Fibroblast of lung (primary cell): ENCODE measurements at places on chromosomes 7 and 10.

DNA sequence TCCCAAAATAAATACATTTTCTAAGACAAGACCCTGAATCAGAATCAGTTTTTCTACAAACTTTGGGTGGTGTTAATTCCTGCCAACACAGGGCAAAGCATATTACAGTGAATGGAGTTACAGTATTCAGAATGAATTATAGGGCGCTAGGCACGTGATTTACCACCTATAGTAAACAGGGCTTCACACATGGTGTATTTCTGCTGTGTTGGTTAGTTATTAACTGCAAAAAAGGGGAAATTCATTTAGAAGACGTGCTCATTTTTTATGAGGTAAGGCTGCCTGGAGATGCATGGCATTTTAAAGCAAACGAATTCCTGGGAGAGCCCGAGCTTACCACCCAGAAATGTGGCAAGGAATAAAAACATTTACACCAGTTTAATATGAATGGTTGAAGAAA is 393.8 kb downstream of the LRMDA start:
- no peak for DNase-seq

GRCh38 chr7:107725138-107725740 is 18.7 kb upstream of the CBLL1 start:
- peak; percentile 76 for DNase-seq

GRCh38 chr7:126988022-126988421 is 264.7 kb downstream of the GRM8 start:
- DNase-seq = no peak

DNA sequence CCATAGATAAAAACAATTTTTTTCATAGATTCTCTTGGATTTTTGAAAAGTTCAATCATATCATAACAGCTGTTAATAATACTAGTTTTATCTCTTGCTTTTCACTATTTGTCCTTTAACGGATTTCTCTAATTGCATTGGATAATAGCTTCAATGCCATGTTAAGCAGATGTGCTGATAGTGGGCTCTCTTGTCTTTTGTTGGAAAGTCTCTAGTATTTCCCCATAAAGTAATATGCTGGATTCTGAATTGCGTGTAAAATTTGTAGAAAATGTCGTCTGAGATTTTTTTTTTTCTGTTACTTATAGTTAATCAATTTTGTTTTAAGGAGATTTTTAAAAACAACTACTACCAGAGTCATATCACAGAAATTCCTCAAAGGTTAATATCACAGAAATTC is 53.3 kb downstream of the TFPI2 start:
- DNase-seq = no peak

- no peak for DNase-seq
Observed at GRCh38 chr10:12513003-12513365, 163.6 kb downstream of the CAMK1D start.

- no peak for DNase-seq
Observed at GRCh38 chr10:111445667-111446066, 368.8 kb downstream of the ADRA2A start.

DNA sequence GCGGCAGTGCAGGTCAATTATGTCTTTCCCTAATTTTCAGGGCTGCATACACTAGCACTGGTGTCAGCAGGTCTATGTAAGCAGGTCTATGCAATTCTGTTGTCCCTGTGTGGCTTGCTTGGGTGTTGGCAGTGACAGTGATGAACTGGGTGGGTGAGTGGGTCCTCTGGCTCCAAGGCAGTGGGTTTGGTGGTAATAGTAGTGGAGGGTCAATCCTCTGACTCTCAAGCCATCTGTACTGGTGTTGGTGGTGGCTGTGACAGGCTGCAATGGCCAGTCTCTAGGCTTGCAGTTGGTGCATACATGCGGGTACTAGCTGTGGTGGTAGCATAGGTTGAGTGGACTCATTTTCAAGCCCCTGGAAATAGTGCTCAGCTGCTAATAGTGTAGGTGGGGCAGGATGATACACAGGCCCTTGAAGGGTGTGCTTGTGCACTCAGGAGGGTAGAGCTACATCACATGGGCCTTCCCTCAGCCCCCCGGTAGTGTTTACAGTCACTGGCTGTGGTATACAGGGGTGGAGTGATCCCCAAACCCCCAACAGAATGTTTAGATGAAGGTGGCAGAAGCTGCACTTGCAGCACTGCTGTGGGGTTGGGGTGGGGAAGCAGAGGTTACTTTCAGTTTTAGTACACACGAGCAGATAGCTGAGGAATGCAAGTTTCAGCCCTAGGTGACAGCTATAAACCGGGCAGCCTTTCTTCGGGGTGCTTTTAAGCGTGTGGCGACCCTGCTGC is 331.3 kb downstream of the PCDH15 start:
- DNase-seq = no peak

GRCh38 chr7:43692582-43693373 is 36.5 kb downstream of the COA1 start:
- DNase-seq = no peak

DNA sequence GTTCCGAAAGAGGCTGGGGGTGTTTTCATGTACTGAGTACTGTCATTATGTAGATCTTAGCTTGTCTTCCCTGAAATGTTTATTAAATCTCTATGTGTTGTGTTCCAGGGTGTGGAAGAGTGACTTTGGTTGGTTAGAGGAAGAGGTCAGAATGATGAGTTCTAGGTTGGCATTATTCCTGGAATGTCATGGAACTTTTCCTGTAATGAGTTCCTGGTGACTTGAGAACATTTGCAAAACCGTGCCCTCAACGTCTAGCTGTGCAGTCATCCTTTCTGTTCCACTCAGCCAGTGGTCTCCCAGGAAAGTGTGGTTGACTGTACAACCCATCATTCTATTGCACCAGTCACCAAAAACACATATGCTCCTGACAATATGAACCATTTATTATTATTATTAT is 129.6 kb downstream of the BICC1 start:
- DNase-seq = no peak

DNA sequence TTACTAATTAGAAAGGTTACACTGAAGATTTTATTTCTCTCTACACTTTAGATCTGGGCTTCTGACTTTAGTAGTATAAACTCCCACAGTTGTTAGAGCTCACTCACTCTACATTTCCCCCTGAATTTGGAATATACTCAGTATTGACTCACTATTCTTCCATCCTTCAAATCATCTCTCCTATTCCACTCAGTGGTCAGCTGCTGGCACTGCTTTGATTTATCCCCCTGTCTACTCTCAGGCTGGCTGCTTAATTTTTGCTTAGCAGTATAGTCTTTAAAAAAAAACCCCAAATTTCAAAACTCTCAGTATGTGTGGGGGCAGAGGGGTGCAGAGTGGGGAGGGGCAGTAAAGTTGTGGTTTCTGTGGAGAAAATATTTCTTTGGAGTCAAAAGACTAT is 68.9 kb downstream of the CDK6 start:
- peak; percentile 31 for DNase-seq

- no peak for DNase-seq
Observed at GRCh38 chr10:17669185-17669872, 25.4 kb downstream of the STAM start.

DNA sequence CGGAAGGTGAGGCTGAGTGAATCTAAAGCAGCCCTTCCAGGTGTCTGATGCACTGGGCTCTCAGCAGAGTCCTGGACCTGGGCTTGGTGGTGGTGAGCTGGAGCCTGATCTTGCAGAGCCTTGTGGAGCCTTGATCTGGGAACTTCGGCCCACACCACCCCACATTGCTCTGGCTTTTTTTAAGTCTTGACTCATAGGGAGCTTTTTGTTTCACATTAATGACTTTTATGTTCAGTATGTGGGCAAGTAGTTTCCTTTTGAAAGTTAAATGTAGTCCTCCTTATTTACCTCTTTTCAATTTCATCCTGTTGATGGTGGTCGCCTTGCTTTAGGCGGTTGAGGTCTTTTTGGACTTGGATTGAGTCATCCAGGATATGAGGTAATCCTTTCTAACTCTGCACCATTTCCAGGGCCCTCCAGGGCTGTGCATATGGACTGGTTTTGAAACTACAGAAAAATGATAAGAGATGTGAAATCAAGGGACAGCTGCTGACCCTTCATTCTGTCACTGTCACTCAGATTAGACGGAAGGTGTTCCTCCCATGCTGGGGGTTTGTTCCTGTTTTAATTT is 2.9 kb upstream of the NRAP start:
- peak; percentile 54 for DNase-seq

GRCh38 chr10:6115411-6115810 is 26.6 kb downstream of the RBM17 start:
- DNase-seq = peak; percentile 52

DNA sequence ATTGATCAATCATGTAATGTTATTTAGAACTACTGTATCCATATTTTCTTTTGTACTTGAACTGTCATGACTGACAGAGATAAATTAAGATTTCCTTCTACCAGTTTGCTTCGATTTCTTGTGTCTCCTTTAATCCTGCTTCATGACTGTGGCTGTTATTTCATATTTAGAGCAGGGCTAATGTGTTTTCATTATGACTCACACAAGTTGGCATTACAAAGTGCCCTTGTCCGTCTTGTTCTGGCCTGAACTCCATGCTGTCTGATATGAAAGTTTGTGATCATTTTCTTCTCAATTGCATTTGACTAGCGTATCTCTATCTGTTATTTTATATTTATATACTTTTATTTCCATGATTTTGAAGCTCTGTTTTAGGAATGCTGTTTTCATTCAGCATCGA is 344.1 kb upstream of the PRKCQ start:
- peak; percentile 65 for DNase-seq

DNA sequence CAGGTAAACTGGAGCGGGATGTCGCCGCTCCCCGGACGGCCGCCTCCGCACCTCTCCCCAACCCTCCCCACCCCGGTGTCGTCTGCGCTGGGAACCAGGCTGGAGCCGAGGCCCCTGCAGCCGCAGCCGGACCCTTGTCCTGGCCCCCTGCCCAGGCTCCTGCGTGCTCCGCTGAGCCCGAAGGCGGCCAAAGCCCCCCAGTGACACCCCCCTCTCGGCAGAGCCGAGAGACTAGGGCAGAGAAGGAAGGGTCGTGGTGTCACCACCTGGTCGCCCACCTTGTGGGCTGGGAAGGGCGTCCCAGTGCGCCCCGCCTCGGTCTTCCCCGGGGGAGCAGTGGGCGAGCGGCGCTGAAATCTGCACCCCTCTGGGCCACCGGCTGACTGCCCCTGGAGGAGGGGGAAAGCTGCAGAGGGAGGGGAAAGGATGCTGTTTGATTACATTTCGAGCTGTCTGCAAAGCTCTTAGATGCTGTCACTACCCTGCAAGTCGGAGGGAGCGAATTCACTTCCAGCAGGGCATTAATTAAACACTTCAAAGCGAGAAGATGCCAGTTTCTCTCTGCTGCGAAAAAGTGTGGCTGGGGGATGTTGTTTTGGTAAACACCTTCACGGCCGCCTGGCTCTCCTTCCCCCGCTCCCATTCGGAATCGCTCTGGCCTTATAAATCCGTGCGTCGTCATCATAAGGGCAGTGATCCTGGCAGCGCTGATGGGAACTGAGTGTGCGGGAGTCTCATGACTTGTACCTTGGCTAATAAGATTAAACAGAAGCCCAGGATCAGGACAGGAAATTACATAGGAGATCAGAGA is 622 bp downstream of the DYNC1I1 start:
- peak; percentile 32 for DNase-seq

GRCh38 chr10:71715026-71715425 is 4.6 kb downstream of the C10orf105 start:
- no peak for DNase-seq

DNA sequence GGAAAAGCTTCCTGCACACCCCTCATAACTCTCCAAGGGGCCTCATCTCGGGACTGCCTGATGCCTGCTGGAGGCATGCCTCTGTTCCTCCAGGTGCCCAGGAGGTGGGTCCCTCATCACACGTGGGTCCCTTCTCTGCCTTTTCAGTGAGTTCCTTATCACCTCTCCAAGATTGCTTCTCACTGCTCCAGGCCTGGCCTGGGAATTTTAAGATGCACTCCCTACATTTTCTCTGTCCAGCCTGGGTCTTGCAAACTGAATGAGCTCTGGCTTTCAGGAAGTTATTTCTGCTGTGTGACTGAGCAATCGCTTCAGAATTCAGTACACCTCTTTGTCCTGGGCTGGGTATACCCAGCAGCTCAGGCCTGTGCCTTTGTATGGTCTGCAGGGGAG is 43.8 kb downstream of the LRRC18 start:
- no peak for DNase-seq

DNA sequence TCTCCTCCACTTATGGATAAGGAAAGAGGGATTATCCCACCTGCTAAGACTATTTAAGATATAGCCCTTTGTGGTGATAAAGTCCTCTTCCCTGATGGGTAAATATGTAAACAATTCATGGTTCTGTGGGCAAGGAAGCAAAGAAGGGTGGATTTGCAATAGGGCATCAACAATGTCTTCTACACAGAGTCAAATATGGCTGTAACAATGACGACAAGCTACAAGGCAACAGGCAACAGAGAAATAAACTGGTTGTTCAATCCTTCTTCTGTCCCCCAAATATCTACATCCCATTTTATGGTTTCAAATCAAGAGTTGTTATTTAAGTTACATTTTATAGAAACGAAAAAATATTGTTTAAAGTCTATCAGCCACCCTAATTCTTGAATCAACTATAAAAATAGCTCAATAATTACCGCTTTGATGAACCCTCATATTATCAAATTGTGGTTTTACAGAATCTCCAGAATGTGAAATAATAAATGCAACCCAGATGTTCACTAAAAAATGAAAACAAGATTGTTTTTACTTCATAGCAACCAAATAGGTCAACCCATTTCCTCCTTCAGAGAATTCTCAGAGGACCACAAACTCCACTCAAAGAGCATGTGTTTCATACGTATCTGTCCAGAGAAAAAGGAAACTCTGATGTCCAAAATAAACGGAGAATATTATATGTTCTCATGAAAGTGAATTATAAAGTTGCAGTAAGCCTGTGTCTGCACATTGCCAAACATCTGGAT is 13.8 kb downstream of the CYTH3 start:
- DNase-seq = peak; percentile 88

DNA sequence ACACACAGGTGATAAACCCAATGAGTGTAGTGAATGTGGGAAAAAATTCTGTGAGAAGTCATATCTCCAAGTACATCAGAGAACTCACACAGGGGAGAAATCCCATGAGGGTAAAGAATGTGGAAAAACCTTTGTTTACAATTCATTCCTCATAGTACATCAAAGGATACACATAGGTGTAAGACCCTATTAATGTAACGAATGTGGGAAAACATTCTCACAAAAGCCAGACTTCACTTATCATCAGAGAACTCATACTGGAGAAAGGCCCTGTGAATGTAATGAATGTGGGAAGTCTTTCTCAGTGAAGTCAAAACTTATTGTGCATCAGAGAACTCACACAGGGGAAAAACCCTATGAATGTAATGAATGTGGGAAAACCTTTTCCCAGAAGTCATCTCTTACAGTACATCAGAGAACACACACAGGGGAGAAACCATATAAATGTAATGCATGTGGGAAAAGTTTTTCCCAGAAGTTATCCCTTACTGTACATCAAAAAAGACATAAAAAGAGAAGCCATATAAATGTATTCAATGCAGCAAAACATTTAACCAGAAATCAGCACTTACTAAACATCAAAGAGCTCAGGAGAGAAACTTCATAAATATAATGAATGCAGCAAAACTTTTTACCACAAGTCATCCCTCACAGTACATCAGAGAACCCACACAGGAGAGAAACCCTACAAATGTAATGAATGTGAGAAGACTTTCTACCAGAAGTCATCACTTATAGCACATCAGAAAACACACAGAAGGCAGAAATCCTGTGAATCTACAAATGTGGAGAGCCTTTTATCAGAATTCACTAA is 49.8 kb downstream of the ZNF239 start:
- DNase-seq = no peak

GRCh38 chr7:28137463-28137862 is 43.1 kb downstream of the JAZF1 start:
- DNase-seq = peak; percentile 74
